ENCODE measurements at places on chromosomes 11 and 22. TPM values are rescaled to one million over a fixed set of nuclear protein-coding genes. Genes with fewer than 3 reads are reported as not detected.
A peak's percentile ranks its signal among the peaks of the same experiment; 100 is the strongest.

The SLC37A2 gene
- 334 TPM for total RNA-seq

The TRIM29 gene
- 1,522 TPM for total RNA-seq

The NXPE2 gene
- not detected for total RNA-seq

The CCDC86 gene
- total RNA-seq = 43.8 TPM

The POU2AF1 gene
- not detected for total RNA-seq

The FAM180B gene
- total RNA-seq = 0.46 TPM

- DNase-seq = no peak
These were observed 232.0 kb downstream of the NTM start for GRCh38 chr11:131602431-131602830.

DNA sequence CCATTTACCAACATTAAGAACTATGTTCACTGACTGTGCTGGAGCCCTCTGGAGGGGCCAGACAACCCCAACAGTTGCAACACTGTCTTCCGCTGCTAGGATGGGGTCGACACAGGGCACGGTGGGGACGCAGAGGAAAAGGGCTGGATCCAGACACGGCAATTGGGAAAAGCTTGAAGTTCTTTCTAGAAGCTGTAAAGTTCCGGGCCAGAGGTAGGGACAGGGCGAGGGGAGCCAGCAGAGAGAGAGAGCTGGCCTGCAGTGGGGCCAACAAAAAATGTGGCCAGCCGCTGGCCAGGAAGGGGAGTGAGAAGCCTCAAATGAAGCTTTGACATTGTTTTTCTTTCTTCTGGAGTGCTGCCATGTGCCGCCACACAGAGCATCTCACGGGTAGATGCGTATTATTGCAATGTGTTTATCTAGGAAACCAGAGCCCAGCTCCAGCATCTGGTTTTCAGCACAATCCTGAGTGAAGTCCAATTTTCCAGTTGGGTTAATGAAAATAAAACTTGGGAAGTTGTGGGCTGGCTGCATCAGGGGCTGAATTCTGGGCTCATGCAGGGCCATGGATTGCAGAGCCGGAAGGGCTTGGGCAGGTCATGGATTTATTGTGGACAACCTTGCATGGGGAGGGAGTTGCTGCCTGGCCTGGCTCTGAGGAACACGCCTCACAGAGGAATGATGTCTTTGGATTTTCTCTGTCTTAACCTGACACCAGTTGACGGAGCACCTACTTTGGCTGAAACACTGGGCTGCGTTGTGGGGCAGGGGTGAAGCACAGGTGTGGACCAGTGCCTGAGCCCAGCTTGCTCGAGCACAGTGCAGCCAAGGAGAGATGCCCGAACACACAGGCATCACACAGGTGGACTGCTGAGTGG, 67.6 kb upstream of the AMPD3 start:
- DNase-seq = peak; percentile 93

DNA sequence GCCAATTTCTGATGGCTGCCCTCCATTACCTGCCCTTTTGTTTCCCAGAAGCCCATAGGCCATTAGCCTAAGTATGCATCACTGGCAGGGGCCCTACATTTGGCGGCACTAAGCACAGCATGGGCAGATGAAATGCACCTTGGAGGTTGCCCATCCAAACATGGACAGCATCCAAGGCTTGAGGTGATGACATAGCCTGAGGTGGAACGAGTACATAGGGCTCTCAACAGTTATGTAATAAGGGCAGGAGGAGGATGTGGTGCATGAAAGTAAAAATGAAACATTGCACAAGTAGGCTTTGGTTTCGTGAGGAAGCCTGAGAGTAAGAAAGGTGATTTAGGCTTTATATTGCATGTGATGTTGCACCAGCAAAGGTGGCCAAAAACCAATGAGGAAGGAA, 148.1 kb downstream of the FAM76B start:
- no peak for DNase-seq

GRCh38 chr11:72042064-72042745, 38.1 kb downstream of the NUMA1 start:
- no peak for DNase-seq

GRCh38 chr11:111386611-111387150, 7.6 kb upstream of the POU2AF1 start:
- no peak for DNase-seq

- no peak for DNase-seq
These were observed 843 bp downstream of the OR51T1 start for GRCh38 chr11:4882543-4882942.

DNA sequence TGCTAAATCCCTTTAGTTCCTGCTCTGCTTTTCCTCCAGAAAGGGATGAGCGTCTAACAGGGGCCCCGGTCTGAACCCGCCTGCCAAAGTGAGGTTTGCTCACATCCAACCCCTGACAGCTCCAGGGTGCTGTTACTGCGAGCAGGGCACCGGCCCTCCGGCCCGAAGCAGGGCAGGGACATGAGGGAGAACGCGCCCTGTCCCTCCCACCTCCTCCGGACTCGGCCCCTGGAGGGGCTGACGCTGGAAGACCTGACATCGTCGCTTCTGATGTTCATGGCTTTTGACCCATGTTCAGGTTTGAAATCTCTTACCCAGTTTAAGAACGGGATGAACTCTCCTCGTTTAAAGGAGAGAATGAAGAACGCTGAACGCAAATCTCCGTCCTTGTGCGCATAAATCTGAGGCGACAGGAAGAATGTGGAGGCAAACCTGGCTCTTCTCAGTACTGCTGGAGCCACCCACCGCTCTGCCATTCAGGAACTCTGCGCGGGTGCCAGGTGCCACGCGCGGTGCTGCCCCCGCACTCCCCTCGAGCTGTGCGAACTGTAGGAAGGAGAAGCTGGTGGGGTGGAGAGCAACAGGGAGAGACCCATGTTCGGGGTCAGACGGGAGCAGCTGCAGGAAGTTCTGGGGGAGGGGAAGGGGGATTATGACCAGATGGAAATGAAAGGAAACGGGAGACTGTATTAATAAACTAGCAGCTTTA, 826 bp upstream of the EEF1G start:
- no peak for DNase-seq

DNA sequence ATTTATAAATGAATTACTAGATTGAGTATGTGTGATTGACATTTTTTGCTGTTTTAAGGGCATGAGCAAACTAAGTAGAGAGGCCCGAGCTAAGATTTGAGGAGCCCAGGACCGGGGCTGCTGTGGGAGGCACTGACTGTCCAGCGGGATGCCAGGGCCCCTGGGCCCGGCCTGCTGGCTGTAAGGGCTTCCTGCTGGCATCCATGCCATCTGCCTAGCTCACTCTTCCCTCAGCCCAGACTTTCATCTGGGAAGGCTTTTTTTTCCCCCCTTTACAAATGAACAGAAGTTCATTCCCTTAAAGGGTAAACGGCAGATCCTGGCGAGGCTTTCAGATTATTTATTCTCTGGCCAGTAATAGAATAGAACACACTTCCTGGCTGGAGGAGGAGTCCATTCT, 16.0 kb upstream of the TP53I11 start:
- no peak for DNase-seq

DNA sequence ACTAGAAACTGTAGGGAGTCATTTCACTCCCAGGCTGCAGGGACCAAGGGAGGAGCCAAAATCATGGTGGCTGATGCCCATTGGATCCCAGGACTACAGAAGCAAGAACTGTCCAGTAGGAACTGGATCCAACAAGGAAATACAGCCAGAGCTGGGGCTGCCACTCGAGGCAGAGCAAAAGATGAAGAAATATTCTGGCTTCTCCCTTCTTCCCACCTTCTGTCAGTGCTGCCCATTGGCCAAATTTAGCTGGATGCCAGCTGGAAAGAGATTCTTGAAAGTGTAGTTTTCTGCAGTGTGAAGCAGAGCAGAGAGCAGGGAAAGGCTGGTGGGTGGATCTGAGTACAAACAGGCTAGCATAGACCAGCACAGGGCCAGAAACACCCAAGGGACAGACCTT, 45.6 kb downstream of the COMMD9 start:
- no peak for DNase-seq

DNA sequence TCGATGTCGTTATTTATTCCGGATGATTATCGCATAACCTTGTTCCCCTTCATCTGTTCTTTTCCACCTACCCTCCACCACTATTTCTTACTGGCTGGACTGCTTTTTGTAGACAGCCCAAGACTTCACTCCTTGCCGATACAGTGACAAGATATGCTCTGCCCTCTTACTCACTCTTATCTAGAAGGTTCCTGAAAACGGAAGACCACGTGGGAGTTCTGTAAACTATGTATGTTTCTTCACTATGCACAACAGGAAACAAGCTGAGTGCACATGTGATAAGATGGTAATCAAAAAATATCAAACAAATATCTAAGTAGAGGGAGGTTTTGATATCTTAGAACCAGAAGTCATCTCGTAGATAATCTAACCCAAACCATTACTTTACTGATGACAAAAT, 122.9 kb upstream of the ARHGAP20 start:
- no peak for DNase-seq

DNA sequence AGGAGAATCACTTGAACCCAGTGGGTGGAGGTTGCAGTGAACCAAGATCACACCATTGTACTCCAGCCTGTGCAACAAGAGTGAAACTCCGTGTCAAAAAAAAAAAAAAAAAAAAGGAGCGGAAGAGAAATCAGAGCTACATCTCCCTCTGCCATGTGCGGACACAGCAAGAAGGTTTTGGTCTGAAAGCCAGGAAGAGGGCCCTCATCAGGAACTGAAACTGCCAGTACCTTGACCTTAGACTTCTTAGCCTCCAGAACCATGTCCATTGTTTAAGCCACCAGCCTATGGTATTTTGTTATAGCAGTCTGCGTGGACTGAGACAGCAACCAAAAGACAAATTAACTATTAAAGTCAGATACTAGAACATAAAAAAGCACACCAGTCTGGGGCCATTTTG, 41.6 kb downstream of the KREMEN1 start:
- DNase-seq = no peak

DNA sequence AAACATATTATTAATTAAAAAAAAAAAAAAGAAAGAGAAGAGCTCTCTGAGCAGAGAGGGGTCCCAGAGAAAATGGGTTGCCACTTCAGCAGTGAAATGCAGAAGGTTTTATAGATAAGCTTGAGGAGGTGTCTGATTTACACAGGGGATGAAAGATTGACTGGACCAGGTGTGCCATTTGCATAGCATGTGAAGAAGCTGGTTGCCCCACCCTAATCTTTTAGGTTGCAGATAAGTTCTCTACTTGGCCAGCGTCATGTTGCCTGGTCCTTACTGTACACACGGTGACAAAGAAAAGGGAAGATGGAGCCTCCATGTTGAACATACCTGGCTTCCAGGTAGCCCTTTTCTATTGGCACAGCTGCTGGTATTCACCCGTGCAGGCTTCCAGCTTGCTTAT, 41.4 kb downstream of the MS4A2 start:
- DNase-seq = no peak

GRCh38 chr11:45168366-45169130, 22.1 kb downstream of the PRDM11 start:
- DNase-seq = no peak

DNA sequence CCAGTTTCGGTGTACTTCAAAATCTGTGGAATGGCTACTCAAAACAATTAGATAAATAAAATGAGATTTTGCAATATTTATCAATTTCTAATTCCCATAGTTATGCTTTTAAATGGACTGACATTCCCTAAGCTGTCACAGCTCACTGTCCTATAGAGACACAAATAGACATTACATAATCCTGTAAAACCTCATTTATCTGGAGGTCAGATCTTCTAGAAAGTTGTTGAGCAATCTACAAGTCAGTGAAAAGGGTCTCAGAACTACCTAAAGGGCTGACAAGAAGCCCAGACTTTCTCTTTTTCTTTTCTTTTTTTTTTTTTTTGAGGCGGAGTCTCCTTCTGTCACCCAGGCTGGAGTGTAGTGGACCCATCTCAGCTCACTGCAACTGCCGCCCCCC, 12.0 kb downstream of the ALG8 start:
- no peak for DNase-seq

All from lower leg skin (tissue), 4 donors.